ENCODE measurements at places on chromosomes 7 and 10.

DNA sequence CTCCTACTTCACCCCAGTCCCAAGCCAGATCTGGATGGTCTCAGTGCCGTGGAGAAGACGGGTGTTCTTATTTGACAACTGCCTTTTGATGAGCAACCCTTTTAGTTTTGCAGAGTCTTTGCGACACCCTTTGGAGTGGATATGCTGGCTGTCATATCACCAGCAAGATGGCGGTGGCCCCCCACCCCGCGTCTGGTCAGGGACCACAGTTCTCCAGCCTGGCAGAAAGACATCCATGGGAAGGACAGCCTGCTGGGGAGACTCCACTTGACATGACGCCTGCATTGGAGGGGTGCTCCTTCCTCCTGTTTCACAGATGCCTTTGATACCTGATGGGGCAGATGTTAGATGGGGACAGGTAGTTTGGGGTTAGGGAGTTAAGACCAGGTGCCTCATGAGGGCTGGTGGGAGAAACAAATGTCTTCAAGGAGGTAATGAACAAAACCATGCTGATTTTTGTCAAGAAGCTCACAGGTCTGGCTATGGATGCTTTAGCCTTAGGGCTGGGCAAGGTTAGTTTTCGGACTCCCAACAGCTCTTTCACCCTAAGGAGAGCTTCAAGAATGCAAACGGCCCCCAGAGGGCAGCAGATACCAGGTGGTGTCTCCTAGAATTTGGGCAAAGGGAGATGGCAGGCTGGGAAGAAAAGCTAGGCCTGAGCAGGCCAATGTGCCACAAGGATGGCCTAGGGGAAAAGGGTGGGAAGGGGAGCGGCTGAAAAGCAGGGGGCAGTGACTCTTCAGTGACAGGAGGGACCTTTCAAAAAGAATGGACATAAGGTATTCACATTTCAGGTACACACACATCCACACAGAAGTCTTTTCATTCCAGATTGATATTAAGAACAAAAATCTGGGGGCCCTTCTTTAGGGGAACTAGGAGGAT, 95.2 kb downstream of the CLEC2L start:
- DNase-seq, result peak; percentile 32

DNA sequence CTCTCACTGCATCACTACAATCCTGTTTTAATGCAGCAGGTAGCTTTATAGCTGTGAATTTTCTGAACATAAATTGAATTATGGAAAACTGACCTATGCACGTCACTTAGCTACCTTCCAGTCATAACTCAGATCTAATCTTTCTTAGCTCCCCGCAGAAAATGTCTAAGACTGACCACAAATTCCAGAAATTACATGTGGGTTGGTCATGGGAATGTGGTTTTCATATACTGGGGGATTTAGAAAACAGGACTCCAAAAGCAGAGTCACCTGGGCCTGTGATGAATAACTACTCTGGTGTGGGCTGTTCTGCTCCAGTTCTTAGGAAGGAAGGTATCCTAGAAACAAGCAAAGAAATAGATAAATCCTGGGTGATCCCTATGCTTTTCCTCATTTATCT, 178.4 kb upstream of the LRRTM3 start:
- DNase-seq, result no peak

DNA sequence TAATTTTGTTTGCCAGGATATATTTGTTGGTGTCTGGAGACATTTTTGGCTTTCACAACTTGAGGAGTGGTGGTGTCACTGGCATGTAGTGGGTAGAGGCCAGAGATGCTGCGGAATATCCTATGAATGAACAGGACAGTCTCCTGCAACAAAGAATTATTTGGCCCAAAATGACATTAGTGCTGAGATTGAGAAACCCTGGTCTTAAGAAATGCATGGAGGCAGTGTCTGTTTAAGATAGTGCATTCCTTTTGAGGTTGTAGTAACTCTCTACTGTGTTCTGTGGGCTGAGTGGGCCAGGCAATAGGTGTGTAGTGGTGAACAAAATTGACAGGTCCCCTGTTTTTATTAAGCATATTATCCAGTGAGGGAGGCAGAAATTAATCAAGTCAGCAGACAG, 165.5 kb downstream of the CDK14 start:
- no peak for DNase-seq

GRCh38 chr10:22369434-22370072, 24.3 kb downstream of the SPAG6 start:
- DNase-seq, result peak; percentile 13

DNA sequence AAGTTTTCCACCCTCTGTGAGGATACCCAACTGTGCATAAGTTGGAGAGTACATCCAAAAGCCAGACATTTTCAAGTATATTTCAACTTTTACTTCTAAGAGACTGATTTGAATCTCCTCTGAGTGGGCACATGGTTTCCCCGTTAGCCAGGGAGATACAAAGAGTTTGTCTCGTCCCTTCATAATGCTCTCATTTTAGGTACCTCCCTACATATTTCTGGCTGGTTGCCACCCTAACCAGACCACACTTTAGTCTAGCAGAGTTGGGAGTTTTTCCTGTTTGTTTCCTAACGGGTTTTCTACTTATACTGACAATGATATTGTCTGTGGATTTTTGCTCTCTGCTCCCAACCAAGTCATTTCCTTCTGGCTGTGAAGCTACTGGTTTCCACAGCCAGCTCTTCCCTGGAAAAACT, 180.3 kb downstream of the CCDC71L start:
- DNase-seq, result no peak

- no peak for DNase-seq
Measured at GRCh38 chr10:15315286-15315685, 55.8 kb downstream of the FAM171A1 start.

DNA sequence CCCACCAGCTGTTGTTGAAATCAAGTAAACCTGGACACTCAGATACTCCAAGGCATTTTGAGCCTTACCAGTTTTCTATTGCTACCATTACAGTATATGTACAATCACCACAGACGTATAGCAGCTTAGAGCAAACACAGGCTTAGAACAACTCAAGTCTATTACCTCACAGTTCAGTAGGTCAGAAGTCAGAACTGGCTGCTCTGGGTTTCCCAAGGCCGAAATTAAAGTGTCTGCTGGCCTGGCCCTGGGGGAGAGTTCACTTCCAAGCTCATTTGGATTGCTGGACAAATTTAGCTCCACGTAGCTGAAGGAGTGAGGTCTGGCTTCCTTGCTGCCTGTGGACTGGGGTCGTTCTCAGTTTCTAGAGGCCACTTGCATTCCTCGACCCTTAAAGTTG, 260.1 kb upstream of the LRRN3 start:
- DNase-seq, result no peak

DNA sequence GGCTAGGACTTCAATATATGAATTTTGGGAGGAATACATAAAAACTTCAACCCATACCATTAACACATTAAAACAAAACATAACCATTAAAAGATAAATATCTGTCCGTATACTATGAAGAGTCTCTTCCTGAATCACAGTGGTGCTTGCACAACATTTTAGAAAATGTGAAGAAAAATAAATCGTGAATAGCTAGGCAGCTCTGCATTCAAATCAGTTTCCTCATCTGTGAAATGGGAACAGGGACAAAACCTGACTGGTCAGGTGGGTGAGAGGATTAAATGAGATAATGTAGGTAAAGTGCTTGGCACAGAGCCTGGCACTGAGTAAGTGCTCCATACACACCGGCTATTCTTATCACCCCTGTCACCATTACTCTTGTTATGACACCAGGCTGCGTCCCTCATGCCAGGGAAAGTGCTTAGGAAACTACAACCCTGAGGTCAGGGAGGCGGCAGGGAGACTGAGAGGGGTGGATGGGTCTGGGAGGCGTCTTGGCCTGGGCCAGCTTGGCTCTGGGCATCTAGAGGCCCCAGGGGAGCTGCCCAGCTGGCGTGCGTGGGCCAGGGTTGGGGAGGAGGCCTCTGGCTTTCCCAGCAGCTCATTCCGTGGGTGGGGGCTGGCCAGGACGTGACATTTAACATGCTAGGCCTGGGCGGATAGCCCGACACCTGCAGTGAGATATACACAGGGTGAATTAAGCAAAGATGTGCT, 78.3 kb downstream of the SH3PXD2A start:
- DNase-seq, result no peak

GRCh38 chr7:1943326-1943725, 273.2 kb downstream of the ELFN1 start:
- DNase-seq, result no peak

- peak; percentile 5 for DNase-seq
Measured at GRCh38 chr7:90188281-90188680, 23.3 kb upstream of the STEAP2 start.

DNA sequence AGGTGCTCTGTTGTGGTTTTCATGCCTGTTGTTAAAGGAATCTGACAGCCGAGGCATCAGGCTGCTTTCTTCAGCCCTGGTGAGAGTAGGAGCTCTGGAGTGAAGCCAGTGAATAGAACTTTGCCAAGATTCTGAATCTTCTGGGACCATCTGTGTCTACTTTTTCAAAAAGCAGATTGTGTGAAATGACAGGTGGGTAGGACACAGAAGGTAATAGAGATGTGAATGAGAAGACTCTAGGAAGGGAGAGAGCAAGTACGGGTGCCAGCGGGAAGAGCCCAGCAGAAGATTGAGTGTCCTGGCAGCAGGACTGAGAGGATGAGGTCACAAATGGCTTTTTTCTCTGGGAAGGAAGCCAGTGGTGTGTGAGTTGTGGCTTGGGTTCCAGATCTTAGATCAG, 429.2 kb downstream of the SDK1 start:
- DNase-seq, result no peak

DNA sequence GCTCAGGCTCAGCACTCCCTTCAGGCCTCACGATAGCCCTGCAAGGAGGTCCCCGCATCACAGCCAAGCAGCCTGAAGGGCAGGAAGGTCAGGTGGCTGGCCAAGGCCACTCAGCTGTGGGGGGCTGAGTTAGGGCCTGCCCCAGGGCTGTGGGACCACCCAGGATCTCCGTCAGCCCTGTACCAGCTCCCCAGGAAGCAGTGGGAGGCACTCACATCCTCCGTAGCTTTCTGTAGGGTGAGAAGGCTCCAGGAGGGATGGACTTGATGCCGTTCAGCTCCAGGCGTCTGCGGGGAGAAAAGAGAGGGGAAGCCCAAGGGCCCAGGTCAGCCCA, 125.9 kb downstream of the SLIT1 start:
- no peak for DNase-seq

GRCh38 chr10:6498771-6499170, 81.3 kb downstream of the PRKCQ start:
- peak; percentile 82 for DNase-seq

GRCh38 chr7:78222001-78222751, 423.6 kb downstream of the PHTF2 start:
- DNase-seq, result no peak

DNA sequence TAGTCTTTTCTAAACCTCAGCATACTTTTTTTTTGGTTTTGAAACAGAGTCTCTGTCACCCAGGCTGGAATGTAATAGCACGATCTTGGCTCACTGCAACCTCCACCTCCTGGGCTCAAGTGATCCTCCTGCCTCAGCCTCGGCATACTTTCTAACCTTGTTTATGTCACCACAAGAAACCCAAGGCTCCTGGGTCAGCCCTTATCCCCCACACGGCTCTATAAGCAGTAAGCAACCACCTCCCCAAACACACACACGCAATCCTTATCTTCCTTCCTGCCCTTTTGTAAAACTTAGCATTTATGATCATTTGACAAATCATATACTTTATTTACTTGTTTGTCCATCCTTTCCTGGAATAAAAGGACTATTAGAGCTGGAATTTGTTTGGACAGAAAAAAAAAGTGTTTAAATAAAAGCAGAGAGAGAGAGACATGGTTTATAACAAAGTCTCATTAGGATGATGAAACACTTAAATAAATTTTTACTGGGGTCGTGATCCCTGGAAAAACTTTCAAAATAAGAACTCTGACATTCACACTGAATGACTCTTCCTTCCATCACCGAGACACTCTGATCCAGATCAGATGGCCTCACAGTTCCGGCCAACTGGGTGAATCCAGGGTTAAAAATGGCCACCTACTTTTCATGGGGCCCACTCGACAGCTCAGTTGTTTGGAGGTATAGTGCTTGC, 72.7 kb upstream of the PIK3CG start:
- no peak for DNase-seq

DNA sequence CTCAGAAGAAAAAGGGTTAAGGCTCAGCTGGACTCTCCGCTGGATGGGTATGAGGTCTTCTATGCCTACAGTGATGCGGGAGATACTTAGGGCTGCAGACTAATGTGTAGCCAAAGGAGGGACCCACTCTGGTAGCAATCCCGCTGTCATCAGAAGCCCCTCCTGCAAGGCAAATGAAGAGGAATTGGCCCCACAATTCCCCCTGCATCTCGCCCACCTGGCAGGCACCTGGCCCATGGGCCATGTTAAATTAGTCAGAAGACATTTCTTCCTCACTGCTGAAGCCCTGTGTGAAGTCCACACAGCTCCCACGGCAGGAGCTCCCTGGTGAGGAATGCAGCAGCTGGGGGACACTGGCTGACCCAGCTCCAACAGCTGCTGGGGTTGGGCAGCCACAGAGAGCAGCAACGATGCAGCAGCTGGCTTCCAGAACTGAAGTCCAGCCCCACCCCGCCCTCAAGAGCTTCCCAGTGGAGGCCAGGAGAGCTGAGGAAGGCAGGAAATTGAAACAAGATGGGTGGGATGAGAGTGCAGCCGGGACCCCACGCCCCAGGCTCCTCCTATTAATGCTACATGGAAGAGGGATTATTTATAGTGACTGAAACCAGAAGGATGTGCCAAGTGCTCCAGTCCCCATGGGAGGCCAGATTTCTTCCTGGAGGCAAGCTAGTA, 5.5 kb downstream of the VSTM4 start:
- no peak for DNase-seq

DNA sequence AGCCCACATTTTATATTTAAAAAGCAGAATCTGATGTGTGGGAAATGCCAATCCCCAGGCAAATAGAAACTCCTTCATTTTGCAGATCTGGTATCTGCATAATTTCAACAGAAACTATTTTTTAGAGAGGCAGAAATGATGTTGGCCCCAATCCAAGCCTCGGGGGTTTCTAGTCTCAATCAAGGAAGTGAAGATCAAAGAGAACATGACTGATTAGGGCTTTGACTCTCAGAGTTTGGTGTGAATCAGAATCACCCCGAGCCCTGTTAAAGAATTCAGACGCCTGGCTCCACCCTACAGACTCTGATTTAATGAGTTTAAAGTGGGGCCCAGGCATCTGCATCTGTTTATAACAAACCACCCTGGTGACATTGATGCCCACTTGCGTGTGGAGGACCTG, 36.7 kb upstream of the UBE2H start:
- peak; percentile 28 for DNase-seq

- no peak for DNase-seq
Measured at GRCh38 chr10:58579011-58579655, 66.5 kb downstream of the BICC1 start.

DNA sequence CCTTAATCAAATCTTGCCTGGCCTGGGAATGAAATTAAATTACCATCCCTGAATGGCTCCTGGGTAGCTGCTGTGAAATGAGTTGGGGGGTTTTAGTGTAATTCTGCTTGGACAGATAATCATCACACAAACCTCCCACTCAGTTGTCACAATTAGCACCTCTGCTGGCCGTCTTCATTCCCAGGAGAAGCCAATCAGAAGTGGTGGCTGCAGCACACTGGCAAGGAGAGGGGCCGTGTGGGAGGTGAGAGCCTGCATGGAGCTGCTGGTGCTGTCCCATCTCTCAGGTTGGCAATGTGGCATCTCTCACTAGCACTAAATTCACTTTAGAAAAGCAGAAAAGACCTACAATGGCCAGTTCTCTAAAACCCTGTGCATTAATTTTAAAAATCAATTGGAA, 92.5 kb downstream of the NT5C2 start:
- no peak for DNase-seq

Data from CD4-positive, alpha-beta T cell treated with Interleukin-17A for 1 hour (primary cell).